T-helper 17 cell (primary cell): ENCODE measurements at places on chromosomes 2 and 18.

DNA sequence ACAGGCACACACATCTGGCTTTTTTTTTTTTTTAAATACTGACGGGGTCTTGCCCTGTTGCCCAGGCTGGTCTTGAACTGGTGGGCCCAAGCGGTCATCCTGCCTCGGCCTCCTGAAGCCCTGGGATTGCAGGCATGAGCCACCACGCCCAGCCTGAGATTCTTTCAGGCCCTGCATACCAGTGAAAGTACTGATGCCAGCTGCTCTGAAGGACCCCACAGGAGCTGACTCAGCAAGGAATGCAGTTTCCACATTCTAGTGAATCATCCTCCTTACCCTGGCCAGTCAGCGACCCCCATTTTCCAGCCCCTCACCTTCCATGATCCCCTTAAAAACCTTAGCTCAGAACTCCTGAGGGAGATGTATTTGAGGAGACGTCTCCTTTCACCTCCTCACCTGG is 5.8 kb upstream of the DTYMK start:
- no peak for DNase-seq

- no peak for DNase-seq
Observed at GRCh38 chr2:181774685-181775084, 94.4 kb upstream of the NEUROD1 start.

- no peak for DNase-seq
Observed at GRCh38 chr18:44979748-44980147, 299.1 kb downstream of the SETBP1 start.

GRCh38 chr2:36044411-36044810 is 311.2 kb upstream of the CRIM1 start:
- DNase-seq, result no peak

DNA sequence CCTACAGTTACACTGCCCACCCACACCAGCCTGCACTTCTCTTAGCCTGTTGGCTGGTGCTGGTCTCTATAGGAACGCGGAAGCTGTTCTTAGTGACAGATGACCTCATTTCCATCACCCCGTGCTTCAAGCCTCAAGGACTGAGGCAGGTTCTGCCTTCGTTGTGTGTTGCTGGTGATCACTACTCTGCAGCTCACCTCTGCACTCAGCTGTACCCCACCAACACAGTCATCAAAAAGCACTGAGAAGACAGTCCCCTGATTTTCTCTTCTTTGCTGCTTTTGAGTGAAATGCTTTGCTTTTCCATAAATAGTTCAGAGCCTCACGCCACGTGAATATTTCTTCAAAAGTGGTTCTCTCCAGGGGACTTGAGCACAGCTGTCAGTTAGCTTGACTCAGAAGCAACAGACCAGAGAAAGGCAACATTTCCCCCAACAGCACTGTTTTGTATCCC is 225.7 kb upstream of the CCDC150 start:
- DNase-seq, result no peak

GRCh38 chr18:11309172-11309571 is 159.8 kb upstream of the PIEZO2 start:
- no peak for DNase-seq

GRCh38 chr2:8761529-8762164 is 75.8 kb downstream of the KIDINS220 start:
- DNase-seq, result no peak

DNA sequence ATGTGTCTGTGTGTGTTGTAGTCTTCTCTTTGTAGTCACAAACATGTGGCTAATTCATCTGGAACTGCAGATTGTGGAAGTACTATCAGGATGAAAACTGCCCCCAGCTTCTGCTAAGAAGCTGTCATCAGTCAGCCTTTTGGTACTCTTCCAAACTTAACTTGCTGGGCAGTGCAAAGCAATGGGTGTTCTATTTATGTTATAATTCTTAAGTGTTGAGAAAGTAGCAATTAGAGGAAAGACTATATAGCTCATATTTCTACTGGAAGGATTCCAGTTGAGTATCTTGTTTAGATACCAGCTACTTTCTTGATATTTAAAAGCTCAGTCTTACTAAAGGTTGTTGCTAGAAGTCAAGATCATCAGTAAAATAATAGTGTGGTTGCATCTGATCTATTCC is 52.1 kb downstream of the SLC38A11 start:
- DNase-seq, result no peak

DNA sequence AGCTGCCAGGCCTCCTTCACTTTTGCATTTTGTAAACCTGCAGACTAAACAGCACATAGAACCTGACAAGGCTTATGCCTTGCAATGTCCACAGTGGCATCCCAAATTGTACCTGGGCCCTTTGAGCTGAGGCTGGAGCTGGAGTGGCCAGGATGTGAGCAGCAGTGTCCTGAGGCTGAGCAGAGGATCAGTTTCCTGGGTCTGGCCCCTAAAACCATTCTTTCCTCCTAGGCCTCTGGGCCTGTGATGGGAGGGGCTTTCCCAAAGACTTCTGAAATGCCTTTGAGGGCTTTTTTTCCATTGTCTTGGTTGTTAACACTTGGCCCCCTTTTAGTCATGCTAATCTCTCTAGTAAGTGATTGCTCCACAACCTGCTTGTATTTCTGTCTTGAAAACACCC is 32.8 kb downstream of the FSIP2 start:
- DNase-seq, result no peak

DNA sequence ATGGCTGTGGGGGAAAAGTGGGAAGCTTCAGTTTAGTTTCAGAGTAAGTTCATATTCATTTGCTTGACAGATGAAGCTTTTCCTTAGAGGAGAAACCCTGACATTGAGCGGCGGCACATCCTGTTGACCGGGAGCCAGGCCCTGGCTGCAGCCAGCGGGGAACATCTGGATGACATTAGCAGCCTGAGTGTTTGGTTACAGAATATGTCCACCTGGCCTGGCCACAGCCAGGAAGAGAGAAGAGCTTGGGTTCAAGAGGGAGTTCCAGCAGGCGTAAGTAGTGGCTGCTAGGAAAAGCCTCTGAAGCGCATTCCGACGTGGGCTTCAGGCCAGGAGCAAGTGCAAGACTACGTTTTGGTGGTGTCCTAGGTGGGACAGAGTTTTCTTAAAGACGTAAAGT is 144.9 kb upstream of the MYCN start:
- DNase-seq, result no peak

DNA sequence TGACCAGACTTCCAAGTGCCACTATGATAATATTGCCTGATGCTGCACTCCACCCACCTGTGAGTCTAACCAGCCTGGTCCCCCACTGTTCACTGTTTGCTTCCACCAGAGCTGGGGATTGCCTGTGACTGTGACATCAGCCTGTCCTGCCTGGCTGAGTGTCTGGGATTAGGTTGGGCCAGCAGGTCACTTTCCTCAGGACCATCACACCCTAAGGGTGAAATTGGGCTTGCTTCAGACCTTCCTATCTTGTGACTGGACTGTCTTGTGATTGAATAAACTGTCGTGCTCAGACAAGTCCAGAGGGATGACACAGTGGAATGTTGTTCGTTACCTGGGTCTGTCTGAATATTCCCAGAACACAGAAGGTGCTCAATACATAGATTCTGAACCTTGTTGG is 87.4 kb upstream of the HK2 start:
- no peak for DNase-seq

DNA sequence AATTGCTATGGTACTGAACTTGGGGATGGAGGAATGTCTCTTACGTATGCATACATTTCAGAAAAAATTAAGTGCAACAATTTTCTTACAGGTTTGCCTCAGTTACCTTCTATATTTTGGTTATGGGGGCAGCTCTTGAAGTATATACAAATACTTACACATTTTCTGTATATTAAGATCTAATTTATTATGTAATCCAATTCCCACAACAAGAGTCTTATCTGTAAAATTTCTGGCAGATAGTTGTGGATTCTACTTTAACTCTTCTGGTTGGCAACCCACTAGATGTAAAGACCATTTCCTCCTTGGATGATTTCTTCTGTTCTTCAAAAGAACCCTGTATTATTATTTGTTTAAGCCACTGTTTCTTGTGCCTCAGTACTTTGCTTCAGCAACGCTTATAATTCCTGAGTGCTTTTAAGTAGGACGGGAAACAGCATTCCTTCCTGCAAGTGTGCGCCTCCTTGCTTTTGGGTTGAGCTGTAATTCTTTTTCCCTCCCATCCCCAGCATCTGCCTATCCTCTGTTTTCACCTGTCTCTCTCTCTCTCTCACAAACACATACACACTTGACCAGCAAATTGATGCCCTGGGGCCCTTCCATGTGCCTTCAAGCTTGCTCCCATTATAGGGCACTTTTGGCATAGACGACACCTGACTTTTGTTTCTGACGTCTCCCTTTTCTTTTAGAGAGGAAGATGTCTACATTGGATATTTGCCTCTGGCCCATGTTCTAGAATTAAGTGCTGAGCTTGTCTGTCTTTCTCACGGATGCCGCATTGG is 61.4 kb downstream of the ACSL3 start:
- DNase-seq, result no peak

- no peak for DNase-seq
Observed at GRCh38 chr2:172398440-172398839, 28.9 kb upstream of the ITGA6 start.

DNA sequence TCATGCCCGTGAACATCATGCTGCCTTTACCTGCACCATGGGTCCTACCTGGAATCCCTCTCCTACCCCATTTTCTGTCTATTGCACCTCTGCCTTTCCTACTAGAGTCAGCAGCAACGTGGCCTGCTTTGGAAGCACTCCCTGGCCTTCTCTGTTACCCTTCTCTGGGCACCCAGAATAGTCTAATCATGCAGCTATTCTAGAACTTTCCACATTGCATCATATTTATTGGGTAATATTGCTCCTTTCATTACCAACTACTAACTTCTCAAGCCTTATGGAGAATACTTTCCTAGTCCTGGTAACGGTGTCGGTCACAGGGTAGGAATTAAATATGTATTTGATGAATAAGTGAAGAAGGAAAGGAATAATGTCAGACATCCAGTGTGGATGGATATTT is 33.3 kb upstream of the CREG2 start:
- no peak for DNase-seq

DNA sequence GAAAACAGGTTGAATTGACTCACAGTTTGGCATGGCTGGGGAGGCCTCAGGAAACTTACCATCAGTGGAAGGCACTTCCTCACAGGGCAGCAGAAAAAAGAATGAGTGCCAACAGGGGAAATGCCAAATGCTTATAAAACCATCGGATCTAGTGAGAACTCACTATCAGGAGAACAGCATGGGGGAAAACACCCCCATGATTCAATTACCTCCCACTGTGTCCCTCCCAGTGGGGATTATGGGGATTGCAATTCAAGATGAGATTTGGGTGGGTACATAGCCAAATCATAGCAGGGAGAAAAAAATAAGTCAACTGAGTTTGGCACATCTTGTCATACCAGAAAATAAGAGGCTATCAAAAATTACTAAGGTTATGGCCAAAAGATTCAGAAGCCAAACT is 96.3 kb downstream of the TRIP12 start:
- no peak for DNase-seq

DNA sequence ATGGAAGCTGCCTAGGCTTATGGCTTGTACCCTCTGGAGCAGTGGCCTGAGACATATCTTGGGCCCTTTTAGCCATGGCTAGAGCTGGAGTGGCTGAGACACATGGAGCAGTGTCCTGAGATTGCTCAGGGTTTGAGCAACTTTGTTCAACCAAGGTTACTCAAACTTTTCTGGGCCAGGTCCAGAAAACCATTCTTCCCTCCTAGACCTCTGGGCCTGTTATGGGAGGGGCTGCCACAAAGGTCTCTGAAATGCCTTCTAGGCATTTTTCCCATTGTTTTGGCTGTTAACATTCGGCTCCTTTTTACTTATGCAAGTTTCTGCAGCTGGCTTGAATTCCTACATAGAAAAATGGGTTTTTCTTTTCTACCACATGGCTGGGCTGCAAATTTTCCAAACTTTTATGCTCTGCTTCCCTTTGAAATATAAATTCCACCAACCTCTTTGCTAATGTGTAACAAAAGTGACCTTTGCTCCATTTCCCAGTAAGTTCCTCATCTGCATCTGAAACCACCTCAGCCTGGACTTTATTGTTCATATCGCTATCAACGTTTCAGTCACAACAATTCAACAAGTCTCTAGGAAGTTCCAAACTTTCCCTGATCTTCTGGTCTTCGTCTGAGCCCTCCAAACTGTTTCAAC is 84.9 kb upstream of the MAP4K3 start:
- DNase-seq, result no peak

DNA sequence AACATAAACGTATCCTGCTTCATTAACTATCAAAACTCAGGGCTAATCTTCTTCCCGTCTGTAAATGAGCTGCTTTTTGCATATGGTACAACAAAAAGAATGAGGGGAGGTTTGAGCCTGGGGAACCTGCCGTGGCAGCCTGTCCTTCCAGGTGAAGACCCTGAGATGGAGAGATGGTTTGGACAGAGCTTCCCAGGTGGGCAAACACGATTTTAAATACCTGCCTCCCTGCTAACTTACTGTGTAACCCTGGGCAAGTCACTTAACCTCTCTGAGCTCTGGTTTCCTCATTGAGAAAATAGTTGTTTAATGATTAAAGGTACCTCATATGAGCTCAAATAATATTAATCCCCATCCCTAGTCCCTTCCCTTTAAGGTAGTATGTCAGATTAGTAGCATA is 9.0 kb downstream of the EMX1 start:
- DNase-seq, result no peak

- peak; percentile 76 for DNase-seq
Observed at GRCh38 chr2:43127208-43127940, 99.0 kb downstream of the ZFP36L2 start.

- no peak for DNase-seq
Observed at GRCh38 chr2:24077535-24077877, 1.4 kb upstream of the SF3B6 start.

DNA sequence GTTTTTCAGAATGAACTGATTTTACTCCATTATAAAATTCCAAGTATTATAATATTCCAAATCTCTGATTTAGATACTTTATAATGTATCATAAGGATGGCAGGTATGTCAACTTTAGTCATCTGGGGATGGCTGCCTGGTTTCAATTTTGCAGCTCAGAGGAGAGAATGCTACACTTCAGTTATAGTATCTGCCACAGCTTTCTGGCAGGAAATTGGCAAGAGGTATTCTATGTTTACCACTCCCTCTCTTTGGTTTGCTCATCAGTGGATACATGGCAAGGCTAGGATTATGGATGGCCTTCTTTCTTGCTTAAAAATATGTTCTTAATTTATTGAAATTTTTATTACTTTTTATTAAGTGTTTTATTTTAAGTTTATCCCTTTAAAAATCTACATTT is 67.0 kb upstream of the TNFRSF11A start:
- no peak for DNase-seq

DNA sequence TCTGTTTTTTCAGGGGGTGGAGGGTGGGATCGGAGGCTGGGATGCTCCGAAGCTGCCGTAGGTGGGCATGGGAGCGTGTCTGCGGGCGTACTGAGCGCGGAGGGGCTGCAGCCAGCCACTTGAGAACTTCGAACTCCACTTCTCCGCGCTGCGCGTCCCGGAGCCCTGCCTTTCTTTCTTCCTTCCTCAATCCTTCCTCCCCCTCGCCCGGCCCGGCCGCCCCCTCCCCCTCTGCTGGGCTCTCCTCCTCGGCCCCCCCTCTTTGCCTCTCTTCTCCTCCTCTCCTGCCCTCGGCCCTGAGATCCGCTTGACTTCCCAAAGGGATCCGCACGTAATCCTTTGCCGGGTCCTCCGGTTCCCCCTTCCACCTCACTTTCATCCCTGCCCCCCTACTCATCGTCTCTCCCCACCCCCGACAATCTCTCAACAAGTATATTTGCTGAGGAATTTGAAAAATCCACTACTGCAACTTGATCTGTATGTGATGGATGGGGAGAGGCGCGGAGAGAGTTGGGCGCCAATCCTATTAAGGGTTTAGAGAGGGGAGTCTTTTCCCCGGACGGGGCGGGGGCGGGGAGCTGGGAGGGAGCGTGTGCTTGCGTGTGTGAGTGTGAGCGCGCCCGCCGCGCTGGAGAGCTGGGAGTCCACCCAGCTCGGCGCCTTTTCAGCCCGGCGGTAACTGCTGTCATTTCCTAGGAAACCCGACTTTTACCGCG is 1.1 kb downstream of the GLI2 start:
- DNase-seq, result no peak
